Neural progenitor cell (in vitro differentiated cells): ENCODE measurements at places on chromosomes 4 and X.

- no peak for DNase-seq
Measured at GRCh38 chr4:12658146-12658545, 826.0 kb downstream of the RAB28 start.

- no peak for DNase-seq
Measured at GRCh38 chr4:148431401-148431800, 10.8 kb downstream of the NR3C2 start.

DNA sequence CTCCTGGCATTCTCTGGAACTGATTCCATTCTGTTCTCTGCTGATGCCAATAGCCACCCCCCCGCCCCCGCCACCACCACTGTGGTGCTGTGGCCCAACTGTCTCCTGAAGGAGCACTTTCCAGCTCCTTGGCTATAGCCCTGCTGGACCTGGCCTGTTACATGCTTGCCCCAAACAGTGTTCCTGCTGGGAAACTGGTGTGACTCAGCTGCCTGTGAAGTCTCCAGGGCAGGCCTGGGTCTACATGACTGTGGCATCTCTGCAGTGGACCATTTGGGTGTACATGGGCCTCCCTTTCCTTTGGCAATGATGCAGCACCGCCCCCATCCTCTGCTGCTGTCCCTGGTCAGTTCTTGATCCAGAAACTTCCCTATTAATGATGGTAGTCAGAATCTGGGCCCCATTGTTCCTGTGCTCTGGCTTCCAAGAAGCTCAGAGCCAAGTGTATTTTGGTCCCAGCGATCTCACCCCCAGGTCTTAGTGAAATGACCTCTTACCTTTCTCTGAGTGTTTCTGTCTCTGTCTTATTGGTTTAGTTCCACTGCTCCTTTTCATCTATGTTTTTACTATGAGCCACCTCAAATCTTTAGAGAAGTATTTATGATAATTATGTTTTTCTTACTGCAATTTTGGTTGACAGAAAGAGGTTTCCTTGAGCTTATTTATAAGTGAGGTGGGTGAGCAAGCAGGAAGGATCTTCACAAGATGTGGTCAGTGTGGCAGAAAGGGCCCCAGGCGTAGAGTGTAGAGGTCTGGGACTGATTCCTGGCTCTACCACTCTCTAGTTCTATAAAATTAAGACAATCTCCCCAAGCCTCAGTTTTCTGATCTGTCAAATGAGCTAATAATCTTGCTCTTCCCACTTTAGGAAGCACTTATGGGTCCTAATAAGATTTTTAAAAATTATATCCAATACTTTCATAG, 210.7 kb upstream of the EOLA2 start:
- no peak for DNase-seq

GRCh38 chrX:30212172-30212571, 3.2 kb upstream of the MAGEB2 start:
- no peak for DNase-seq

GRCh38 chr4:56301181-56301996, 85.9 kb downstream of the AASDH start:
- DNase-seq, result peak; percentile 84

DNA sequence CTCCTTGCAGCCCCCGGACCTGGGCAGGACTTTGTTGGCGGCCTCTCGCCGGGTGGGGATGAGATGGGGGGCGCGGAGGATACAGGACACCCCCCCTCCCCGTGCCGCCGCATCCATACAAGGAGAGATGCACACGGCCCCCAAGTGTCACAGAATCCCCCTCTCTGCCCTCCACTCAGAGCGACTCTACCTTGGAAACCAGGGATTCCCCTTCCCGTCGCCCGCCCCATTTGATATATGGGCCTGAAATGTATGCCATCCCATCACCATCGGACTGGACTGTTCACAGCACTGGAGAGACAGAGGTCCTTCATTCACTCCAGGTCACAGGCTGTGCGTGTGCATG, 426 bp downstream of the PORCN start:
- peak; percentile 9 for DNase-seq

DNA sequence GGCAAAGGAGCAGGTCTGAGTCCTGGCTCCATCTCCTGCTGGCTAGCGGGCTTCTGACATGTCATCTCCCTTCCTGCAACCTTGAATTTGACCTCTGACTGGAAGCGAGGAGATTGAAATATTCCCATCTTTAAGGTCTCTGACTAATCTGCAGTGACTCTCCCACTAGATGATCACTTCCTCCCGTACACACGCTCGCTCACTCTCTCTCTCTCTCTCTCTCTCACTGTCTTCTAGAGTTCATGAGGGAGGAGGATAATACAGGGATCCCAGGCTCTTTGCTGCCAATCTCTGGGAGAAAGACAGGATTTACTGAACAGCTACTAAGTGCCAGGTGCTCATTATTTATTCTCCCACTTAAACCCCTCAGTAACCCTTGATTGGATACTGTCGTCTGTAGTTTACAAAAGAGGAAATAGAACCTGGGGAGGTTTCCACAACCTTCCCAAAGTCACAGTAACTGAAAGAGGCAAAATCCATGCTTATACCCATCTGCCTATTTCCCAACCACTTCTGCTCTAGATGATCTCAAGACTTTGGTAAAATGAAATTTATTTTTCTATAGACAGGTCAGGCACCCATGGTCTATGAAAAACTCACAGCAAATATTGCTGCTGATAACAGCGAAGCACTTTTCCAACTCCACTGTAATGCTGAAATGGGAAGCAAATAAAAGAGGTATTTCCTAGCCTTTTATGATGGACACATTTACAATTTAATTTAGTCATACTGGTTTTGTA, 193.5 kb upstream of the C1QTNF7 start:
- no peak for DNase-seq

DNA sequence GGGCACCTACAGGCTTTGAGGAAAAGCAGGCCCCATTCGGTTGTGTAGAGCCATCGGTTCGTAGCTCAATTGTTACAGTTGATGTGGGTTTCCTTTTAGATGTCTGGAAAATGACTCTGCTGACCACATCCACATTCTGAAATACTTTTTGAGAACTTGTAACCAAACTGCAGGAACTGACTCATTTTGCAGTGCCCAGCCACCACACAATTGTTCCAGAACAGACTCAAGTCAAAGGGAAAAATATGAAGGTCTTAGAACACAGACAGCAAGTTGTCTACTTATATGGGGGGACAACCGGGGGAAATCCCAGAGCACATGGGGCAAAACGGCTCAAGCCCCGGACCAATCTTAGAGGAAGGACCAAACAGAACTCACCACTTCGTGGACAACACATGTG, 557.6 kb upstream of the DIPK2B start:
- no peak for DNase-seq

DNA sequence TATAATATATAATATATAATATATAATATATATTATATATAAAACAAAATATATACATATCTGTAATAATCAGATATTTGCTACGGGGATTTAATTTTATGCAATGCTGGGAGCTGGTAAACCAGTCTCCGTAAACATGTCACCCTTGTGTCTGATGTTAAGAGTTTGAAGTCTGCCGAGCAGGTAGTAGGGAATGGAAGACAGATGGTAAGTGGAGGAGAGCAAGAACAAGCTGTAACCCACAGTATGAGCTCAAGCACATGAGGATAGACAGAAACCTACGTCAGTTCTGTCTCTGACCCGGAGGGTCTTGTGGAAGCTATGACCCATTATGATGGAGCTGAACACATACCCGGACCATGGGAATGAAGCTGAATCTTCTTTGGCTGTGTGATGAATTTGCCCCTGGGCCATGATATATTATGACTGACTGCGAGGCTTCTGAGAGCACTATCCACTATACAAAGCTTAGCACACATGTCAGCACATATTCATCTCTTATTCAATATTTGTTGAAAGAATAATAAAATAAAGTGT, 46.2 kb downstream of the TIGD2 start:
- DNase-seq, result no peak

- peak; percentile 57 for DNase-seq
Measured at GRCh38 chrX:100731441-100732281, at the start of gene SYTL4. SYTL4 (minus strand) TSS chrX:100732121; CDS start chrX:100702037, 30,084 bp downstream.

DNA sequence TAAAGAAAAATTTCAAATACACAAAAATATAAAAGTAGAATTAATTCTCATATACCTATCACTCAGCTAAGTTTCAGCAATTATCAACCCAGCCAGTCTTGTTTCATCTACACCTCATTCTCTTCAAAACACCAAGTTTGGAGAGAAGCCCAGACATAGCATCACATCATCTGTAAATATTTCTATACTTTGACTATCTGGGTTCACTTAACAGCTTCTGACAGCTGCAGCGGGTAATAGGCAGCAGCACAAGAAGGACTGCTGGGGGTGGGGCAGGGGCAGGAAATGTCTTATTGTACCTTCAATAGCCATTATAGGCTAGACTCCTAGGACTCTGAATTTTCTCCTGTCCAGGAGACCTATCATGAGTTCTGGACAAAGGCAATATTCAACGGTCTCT, 54.1 kb downstream of the PHF8 start:
- no peak for DNase-seq

GRCh38 chr4:6524436-6524835, 50.6 kb upstream of the MAN2B2 start:
- DNase-seq, result no peak

GRCh38 chrX:19727887-19728648, 159.3 kb downstream of the SH3KBP1 start:
- no peak for DNase-seq

DNA sequence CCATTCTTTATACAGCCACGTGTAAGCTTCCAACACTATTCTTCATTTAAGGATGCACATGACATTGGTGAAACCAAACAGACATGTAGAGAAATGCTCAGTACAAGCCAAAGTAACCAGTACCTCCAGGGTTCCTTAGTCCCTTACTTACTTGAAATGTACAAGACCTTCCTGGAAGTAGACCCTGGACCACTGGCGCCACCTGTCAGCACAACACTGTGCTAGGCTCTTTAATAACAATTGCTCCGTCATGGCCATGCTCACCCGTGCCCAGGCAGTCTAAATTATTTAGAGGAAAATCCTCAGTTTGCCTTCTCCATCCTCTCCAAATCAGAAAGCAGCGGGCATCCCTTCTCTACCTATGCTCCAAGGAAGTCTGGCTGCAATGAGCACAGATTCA, 52.7 kb downstream of the ADGRA3 start:
- no peak for DNase-seq

- DNase-seq, result no peak
Measured at GRCh38 chrX:68429216-68429615, 4.1 kb downstream of the OPHN1 start.

- DNase-seq, result no peak
Measured at GRCh38 chr4:150133605-150134004, 55.4 kb downstream of the DCLK2 start.

GRCh38 chrX:96591421-96591820, 93.2 kb upstream of the DIAPH2 start:
- DNase-seq, result no peak

DNA sequence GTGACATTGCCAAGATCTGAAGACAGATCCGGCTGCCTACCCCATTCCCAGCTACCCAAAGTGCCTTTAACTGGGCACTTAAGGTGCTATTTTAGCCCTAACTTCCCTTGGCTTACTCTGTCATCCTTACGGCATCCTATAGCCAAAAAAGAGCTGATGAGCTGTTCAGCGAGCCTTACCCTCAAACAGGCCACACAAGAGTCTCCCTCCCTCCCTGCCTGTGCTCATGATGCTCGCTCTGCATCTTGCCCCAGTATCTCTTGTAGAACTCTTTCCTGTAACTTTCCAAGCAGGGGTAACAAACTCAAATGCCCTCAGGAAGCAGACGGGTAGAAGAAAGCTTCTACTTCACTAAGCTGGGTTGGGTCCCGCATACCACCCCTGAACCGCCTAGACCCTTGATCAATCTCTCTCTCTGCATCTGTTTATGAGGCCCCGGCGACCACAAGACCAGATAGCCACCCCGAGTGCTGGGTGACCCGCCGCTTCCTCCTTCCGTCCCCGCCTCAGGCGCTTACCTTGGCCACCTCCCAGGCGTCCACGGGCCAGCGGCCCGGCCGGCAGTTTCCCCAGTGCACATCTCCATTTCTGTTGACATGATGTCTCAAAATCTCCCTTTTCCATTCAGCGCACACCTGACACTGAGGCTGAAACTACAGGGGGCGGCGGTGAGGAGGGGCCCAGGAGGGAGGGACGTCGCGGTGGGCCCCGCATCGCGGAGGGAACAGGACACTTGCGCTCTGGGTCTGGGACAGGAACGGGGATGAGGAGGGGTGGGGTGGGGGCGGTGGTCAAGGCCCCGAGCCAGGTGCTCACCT, 663 bp downstream of the CXorf38 start:
- peak; percentile 33 for DNase-seq

DNA sequence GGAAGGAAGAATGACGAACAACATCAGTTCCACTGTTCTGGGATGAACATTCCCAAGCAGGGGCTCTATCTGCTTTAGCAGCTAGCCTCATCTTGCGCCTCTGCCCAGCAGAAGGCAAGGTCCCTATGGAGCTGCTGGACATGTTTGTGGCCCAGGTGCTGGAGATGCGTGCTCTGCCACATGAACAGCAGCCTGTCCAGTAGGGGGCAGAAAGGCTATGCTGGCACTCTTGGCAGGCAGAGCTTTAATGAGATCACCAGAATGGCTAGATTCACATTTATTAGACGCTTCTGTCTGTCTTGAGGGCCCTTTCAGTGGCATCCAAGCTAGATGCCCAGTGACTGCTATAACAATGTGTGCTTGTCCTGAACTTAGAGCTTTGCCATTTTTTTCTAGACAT, 1826.0 kb downstream of the STIM2 start:
- peak; percentile 63 for DNase-seq

- no peak for DNase-seq
Measured at GRCh38 chr4:3775576-3775975, 9.4 kb downstream of the ADRA2C start.

- peak; percentile 79 for DNase-seq
Measured at GRCh38 chr4:166165829-166166420, 292.9 kb downstream of the TLL1 start.

DNA sequence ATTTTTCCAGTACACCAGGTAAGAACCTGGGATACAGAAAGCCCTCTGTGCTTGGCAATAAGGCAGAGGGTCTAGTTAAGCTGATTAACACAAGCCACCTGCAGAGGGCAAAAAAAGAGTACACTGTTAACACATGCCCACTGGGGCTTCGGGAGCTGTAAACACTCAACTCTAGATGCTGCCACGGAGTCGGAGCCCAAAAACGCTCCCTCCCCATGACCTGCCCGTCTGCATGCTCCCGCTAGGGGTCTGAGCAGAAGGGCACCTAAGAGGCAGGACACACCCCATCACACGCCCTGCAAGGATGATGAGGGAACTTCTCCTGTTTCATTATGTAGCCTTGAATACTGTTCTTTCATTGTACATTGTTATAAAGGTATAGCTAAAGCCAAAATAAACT, 715.6 kb upstream of the AADAT start:
- DNase-seq, result peak; percentile 39

DNA sequence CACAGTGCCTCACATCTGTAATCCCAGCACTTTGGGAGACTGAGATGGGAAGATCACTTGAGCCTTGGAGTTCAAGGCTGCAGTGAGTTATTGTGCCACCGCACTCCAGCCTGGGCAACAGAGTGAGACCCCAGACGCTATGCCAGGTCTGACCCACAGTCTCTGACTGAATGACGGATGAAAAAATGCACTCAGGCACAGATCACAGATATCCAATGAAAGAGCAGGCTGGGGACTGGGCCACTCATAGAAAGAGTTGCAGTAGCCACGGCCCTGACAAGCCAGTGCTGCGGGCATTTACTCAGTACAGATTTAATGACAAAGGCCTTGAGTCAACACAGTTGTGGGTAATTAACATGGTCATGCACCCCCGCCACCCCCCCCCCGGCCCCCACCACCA, 22.7 kb downstream of the NUDT6 start:
- DNase-seq, result no peak

- no peak for DNase-seq
Measured at GRCh38 chr4:79756140-79756895, 316.7 kb downstream of the ANTXR2 start.
